ENCODE measurements at places on chromosomes 1 and 21. TPM values are rescaled to one million over a fixed set of nuclear protein-coding genes. Genes with fewer than 3 reads are reported as not detected.

The COA7 gene
- 17.6 TPM for total RNA-seq

The OR2T33 gene
- 0.18 TPM for total RNA-seq

The SLC6A17 gene
- not detected for total RNA-seq

The PLA2G2D gene
- total RNA-seq = not detected

The IGSF3 gene
- 15.5 TPM for total RNA-seq

The OR2G6 gene
- total RNA-seq = not detected

The CHI3L1 gene
- not detected for total RNA-seq

The SPATA17 gene
- 3.8 TPM for total RNA-seq

The FAM167B gene
- 1.3 TPM for total RNA-seq

The CNR2 gene
- not detected for total RNA-seq

The PDZK1IP1 gene
- total RNA-seq = not detected

The SPTA1 gene
- total RNA-seq = not detected

The LEFTY1 gene
- total RNA-seq = not detected

The COL6A2 gene
- 654 TPM for total RNA-seq

The RIMS3 gene
- total RNA-seq = 4.2 TPM

The TRIM62 gene
- 9.7 TPM for total RNA-seq

The SLC2A5 gene
- not detected for total RNA-seq

The CFHR3 gene
- not detected for total RNA-seq

The B3GALT2 gene
- total RNA-seq = not detected

The ALDH9A1 gene
- total RNA-seq = 58.8 TPM

The TAS1R1 gene
- total RNA-seq = not detected

The RNU1-1 gene
- under 0.01 TPM for total RNA-seq

The KRTAP22-2 gene
- total RNA-seq = not detected

The ELF3 gene
- 460 TPM for total RNA-seq

The CDK11A gene
- total RNA-seq = 11.6 TPM

The SLC22A15 gene
- total RNA-seq = 2.2 TPM

The PRAMEF6 gene
- not detected for total RNA-seq

The MTR gene
- 14.2 TPM for total RNA-seq

The CR2 gene
- not detected for total RNA-seq

The FCMR gene
- 4.6 TPM for total RNA-seq

The PTPRU gene
- total RNA-seq = 25.7 TPM

The SLC35E2B gene
- total RNA-seq = 45.6 TPM

The FLG2 gene
- not detected for total RNA-seq

The FAM163A gene
- not detected for total RNA-seq

The NR1I3 gene
- total RNA-seq = not detected

The VSIG8 gene
- 0.47 TPM for total RNA-seq

The LCE7A gene
- total RNA-seq = not detected

The SLC45A1 gene
- total RNA-seq = 0.75 TPM

The KAZN gene
- 2.5 TPM for total RNA-seq

The DNALI1 gene
- not detected for total RNA-seq

The PHLDA3 gene
- 349 TPM for total RNA-seq

The SPRR5 gene
- not detected for total RNA-seq

The KANK4 gene
- total RNA-seq = not detected

The APCS gene
- total RNA-seq = not detected

The USF1 gene
- total RNA-seq = 113 TPM

The HSD3B2 gene
- not detected for total RNA-seq

The MTARC1 gene
- total RNA-seq = 50.2 TPM

All from PC-3 (cell line).